ENCODE measurements at places on chromosomes 2 and 18.

- peak; percentile 25 for DNase-seq
Observed at GRCh38 chr2:79585701-79586433, 73.0 kb downstream of the CTNNA2 start.

- no peak for DNase-seq
Observed at GRCh38 chr2:105907184-105907583, 162.5 kb downstream of the NCK2 start.

DNA sequence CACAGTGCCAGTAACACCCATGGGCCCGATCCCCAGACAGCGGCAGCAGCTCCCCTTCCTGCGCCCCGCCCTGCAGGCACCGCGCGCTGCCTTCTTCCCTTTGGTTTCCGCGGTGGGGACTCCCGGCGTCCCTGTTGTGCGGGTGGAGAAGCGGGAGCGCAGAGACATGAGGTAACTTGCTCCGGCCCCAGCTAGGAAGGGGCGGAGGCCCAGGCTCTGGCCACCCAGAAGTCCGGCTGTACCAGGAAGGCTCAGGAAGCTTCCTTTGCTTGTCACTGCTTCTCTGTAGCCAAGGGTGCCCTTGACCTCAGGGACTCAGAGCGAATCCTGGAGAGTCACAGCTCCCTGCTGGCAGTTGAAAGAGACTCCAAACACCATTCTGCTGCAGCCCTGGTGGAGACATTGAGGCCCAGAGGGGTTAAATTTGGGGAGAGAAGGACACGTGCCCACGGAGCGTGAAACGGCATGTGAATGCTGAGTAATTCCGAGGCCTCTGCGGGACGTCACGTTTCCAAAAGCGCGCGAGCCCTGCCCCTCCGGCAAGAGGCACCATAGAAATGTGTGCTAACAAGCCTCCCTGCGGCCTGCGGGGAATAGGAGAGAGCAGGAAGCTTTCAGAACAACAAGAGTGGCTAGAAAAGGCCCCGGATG, 6.7 kb upstream of the ADCY3 start:
- DNase-seq: no peak

GRCh38 chr18:10476338-10476791, 21.9 kb downstream of the APCDD1 start:
- DNase-seq: no peak

- DNase-seq: no peak
Observed at GRCh38 chr18:63422864-63423304, 608 bp upstream of the VPS4B start.

GRCh38 chr2:146455325-146455724, 1389.5 kb upstream of the ACVR2A start:
- no peak for DNase-seq

GRCh38 chr2:135998879-135999278, 13.5 kb upstream of the DARS1 start:
- no peak for DNase-seq

- DNase-seq: no peak
Observed at GRCh38 chr2:60465736-60466135, 87.7 kb downstream of the BCL11A start.

DNA sequence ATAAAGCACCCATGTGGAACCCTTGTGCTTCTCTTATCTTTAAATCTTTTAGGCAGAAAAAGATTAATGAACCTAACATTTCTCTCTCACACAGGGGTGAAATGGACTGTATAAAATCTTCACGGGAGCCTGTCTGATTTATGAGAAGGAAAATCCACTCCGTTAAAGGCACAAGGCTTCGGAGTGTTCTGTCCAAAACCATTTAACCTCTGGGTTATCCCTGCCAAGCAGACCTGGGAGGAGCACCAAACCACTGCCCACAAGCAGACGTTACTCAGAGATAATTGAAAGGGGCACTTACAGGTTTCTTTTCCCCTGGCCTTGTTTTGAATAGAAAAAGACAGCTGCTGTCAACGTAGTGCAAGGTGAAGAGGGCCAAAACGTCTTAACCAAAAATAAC, 184.4 kb upstream of the DOK6 start:
- DNase-seq: no peak

DNA sequence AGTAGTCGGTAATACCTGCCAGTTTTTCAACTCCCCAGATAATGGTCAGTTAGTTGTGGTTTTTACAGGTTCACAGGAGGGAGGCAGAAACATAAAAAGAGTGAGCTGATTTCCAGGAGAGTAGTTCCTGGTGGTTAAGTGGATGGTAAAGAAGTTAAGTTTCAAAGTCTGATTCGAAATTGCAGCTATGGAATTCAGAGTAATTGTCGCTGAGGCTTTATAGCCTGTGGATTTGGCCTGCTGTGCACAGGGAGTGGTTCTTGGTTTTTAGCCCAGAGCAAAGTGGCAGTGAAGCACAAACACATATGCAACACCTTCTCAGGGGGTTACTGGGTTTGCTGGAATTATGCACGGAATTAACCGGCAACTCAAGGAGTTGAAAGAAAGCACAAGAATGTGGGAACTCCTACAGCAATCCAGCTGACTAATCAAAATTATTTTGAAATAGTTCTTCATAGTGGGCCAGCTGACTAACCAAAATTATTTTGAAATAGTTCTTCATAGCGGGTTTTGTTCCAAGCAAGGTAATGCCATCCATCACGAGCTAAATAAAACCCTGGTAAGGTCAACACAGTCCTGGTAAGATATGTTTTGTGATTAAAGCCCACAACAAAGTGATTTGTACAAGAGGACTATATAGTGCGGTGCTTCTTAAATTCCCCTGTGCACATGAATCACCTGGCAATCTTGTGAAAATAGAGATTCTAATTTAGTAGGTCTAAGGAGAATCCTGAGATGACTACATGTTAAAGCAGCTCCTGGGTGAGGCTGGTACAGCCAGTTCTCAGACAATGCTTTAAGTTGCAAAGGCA, 94.4 kb downstream of the SGPP2 start:
- no peak for DNase-seq

DNA sequence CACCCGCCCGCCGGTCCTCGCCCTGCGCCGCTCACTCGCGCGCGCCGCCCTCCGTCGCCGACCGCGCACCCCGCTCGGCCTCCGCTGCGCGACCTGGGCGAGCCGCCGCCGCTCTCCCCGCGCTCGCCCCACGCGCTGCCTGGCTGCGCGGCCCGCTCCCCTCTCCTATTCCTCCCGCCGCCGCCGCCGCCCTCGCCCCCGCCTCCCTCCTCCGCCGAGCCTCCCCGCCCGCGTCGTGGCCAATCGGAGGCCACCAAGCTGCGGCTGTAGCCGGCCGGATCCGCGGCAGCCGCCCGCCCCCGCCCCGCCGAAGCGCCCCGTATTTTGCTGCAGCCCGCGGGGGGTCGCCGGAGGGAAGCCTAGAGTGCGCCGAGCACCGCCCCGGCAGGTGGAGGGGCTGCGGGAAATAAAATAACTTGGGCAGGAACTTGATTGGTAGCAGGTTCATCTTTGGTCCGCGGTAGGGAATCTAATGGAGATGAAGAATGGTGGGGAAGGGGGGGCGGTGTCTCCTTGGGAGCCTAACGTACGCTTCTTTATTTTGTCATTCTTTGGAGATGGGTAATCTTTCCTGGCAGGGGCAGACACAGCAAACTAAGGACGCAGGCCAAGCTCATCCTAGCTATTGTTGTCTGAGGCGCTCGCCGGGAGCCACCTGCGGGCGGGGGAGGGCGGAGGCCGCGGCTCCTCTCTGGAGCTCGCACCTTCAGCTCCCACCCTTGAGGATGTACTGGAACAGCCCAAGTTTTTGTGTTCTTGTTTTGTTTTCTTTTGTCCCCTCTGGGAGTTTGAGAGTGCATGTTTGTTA, 1.1 kb upstream of the CDH2 start:
- no peak for DNase-seq

- DNase-seq: no peak
Observed at GRCh38 chr18:76056471-76057110, 438.5 kb downstream of the ZNF516 start.

- DNase-seq: no peak
Observed at GRCh38 chr2:129689653-129690448, 289.6 kb upstream of the RAB6C start.

- no peak for DNase-seq
Observed at GRCh38 chr2:132640116-132640515, 29.9 kb downstream of the LYPD1 start.

GRCh38 chr2:217799563-217800432, 203.0 kb downstream of the TNS1 start:
- no peak for DNase-seq

DNA sequence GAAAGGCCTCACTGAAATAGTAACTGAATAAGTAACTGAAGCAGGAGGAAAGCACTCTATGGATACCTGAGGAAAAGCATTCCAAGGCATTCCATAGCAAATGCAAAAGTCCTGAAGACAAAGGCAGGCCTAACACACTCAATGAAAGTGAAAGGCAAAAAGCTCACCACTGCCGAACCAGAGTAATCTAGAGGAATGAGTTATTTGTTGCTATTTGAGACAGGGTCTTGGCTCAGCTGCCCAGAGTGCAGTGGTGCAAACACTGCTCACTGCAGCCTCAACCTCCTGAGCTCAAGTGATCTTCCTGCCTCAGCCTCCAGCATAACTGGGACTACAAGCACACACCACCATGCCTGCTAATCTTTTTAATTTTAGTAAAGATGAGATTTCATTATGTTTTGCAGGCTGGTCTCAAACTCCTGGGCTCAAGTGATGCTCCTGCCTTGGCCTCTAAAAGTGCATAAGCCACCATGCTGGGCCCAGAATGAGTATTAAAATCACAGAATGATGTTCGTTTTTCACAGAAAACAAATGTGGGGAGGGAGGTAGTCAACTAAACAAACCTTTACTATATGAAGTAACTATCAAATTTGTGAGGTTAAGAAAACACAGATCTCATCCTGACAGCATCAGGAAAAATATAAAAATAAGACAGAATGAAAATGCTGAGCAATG, 17.9 kb downstream of the PIAS2 start:
- DNase-seq: no peak

DNA sequence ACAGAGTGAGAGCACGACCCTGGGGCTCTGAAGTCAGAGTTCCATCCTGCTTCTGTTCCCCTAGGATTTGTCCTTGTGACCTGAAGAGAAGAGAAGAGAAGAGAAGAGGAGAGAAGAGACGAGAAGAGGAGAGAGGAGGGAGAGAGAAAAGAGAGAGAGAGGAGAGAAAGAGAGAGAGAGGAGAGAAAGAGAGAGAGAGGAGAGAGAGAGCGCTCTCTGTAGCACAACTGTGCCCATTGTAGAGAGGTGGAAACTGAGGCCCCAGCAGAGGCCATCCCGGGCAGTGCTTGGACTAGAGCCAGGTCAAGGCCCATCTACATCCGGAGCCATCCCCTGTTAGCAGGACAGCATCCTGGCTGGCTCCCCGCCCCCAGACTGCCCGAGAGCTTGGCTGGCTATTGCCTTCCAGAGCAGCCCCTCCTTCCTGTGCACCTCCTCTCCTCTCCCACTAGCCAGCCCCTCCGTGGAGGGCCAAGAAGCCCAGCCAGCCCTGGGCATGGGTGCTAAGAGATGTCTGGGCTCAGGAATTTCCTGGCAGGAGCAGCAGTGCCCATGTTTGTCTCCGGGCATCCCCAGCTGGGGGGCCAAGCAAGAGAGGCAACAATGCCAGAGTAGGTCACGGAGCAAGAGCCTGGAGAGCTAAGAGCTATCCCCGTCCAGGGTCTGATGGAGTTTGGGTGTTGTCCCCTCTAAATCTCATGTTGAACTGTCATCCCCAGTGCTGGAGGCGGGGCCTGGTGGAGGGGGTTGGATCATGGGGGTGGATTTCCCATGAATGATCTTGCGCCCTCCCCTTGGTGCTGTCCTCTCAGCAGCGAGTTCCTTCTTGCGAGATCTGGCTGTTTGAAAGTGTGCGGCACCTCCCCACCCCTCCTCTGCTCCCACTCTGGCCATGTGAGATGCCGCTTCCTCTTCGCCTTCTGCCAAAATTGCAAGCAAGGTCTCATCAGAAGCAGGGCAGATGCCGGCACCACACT, 18.2 kb upstream of the GPR55 start:
- DNase-seq: no peak

DNA sequence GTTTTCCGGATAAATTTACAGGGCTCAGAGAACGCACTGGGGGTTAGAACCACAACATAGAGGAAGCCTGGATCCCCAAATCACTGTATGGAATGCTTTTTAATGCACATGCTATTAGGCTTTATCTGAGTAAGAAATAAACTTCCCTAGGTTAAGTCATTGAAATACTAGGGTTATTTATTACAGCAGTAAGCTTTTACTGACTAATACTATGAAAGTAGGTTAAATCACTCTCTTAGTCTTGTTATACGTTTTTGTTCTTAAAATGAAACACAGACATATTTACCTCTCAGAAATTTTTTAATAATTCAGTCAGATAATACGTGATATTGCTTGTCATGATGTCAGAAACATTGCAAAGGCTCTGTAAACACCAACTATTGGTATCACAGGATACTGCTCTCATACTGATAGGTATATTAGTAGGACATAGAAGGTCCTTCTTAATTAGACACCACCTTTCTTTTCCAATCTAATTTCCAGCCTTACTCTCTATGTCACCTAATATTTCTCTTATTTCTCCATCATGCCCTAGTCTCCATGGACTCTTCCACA, 162.7 kb upstream of the NYAP2 start:
- no peak for DNase-seq

- no peak for DNase-seq
Observed at GRCh38 chr18:59459369-59460071, 100.5 kb upstream of the LMAN1 start.

- no peak for DNase-seq
Observed at GRCh38 chr2:118954297-118955060, 12.5 kb downstream of the MARCO start.

- DNase-seq: no peak
Observed at GRCh38 chr2:128595763-128596395, 277.2 kb upstream of the HS6ST1 start.

DNA sequence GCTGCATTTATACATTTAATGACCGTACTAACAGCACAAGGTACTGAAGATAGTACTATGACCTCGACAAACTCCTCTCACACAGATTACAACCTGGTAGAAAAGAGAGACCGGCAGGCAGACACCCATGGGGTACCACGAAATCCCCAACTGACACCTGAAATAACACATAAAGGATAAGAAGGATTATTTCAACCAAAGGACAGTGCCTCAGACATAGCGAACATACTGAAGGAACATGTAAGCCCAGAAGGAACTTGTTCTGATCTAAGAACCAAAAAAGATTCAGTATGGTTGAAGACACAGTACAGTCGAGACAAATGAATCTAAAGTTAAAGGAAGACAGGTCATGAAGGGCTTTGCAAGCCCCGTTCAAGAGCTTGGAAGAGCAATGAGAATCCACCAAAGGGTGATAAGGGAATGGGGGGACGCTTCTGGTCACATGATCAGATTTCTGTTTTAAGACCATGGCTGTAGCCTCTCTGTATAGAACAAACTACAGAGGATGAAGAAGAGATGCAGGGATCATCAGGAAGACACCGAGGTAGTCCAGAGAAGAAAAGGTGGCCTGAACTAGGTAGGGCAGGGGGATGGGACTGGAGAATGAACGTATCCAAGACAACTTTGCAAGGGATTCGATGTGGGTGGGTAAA, 902 bp downstream of the MCFD2 start:
- DNase-seq: no peak

GRCh38 chr2:105072039-105072438, 34.2 kb downstream of the MRPS9 start:
- DNase-seq: no peak

- no peak for DNase-seq
Observed at GRCh38 chr18:79819968-79820351, 22.2 kb downstream of the KCNG2 start.

GRCh38 chr2:64766841-64767669, 113.3 kb upstream of the SERTAD2 start:
- DNase-seq: no peak

- no peak for DNase-seq
Observed at GRCh38 chr2:96325041-96325883, at the start of gene ITPRIPL1. Gene ITPRIPL1, plus strand, starts transcription at chr2:96325317. Its CDS starts 523 bp downstream, at chr2:96325840.

GRCh38 chr2:100944617-100945432, 57.3 kb upstream of the RPL31 start:
- DNase-seq: no peak

- no peak for DNase-seq
Observed at GRCh38 chr18:34028324-34028723, 196.4 kb downstream of the NOL4 start.
